ENCODE measurements at places on chromosomes 12 and 14. TPM values are rescaled to one million over a fixed set of nuclear protein-coding genes. Genes with fewer than 3 reads are reported as not detected.

KRT72 gene
- total RNA-seq, result not detected

HVCN1 gene
- 7.4 TPM for total RNA-seq

KCNJ8 gene
- 7.4 TPM for total RNA-seq

EID3 gene
- 18.0 TPM for total RNA-seq

GRCh38 chr14:100323942-100324307 lies 786 bp downstream of the SLC25A47 start:
- DNase-seq, result no peak

GRCh38 chr12:3098436-3098835 lies 21.3 kb downstream of the TSPAN9 start:
- DNase-seq, result no peak

- DNase-seq, result no peak
These were observed 40.2 kb downstream of the B4GALNT3 start for GRCh38 chr12:499837-500458.

DNA sequence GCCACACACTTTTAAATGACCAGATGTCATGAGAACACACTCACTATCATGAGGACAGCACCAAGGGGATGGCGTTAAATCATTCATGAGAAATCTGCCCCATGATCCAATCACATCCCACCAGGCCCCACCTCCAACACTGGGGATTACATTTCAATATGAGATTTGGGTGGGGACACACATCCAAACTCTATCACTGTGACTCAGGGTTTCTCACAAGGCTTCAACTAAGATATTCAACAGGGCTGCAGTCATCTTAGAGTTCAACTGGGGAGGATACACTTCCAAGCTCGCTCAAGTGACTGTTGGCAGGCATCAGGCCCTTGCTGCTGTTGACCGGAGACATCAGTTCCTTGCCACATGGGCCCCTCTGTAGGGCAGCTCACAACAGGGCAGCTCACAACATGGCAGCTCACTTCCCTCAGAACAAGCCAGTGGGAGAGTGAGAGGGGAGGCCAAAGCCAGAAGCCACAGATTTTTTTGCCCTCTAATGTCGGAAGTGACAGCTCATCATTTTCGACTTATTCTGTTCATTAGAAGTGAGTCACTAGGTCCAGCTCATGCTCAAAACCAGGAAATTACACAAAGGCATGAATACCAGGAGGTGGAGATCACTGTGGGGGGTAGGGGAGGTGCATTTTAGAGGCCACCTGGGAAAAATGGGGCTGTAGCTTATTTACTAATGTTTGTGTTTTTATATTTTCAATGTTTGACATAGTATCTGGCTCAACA lies 50.8 kb upstream of the PTHLH start:
- peak; percentile 87 for DNase-seq

- DNase-seq, result peak; percentile 72
These were observed 307.8 kb downstream of the NOVA1 start for GRCh38 chr14:26289891-26290486.

- DNase-seq, result no peak
These were observed 10.9 kb downstream of the CTDSP2 start for GRCh38 chr12:57835366-57836288.

DNA sequence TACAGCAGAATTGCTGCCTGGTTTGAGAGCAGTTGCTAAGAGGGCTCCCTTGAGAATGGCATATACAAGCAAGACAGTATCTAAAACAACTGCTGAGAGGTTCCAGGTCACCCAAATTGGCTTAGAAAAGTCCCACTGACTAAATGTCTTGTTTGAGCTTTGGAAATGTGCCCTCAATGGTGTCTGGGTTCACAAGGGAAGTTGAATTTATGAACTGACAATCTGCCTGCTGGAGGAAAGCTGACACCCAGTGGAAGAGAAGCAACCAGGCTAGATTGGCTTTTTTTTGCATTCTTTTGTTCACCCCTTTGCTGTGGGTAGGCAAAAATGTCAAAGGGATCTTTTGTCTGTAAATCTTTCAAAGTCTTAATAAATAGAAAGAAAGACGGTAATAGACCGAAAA lies 44.6 kb upstream of the NPFF start:
- no peak for DNase-seq

GRCh38 chr14:87732562-87732961 lies 260.4 kb downstream of the GALC start:
- no peak for DNase-seq

GRCh38 chr12:61915420-61915819 lies 344.8 kb upstream of the USP15 start:
- DNase-seq, result no peak

- DNase-seq, result no peak
These were observed 314.5 kb upstream of the GARIN6 start for GRCh38 chr12:99332936-99333591.

GRCh38 chr12:22500100-22500499 lies 44.2 kb downstream of the C2CD5 start:
- DNase-seq, result no peak

Measured in fibroblast of lung (primary cell).